ENCODE measurements at places on chromosomes 11 and 22.

DNA sequence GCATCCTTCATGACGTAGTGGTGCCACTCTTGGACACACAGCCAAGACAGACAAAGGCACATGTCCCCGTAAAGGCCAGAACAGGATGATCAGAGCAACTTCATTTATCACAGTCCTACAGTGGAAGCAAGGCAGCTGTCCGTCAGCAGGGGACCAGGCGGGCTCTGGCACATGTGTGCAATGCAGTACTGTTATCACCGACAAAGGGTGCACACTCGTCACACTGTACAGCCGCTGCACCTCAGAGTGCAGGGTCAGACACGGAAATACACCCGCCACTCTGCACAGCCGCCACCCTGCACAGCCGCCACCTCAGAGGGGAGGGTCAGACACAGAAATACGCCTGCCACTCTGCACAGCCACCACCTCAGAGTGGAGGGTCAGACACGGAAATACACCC, 13.4 kb upstream of the IL17REL start:
- DNase-seq = no peak

- no peak for DNase-seq
These were observed 496.0 kb upstream of the LARGE1 start for GRCh38 chr22:34416022-34416860.

GRCh38 chr22:43470941-43471585, 59.2 kb downstream of the MPPED1 start:
- DNase-seq = no peak

DNA sequence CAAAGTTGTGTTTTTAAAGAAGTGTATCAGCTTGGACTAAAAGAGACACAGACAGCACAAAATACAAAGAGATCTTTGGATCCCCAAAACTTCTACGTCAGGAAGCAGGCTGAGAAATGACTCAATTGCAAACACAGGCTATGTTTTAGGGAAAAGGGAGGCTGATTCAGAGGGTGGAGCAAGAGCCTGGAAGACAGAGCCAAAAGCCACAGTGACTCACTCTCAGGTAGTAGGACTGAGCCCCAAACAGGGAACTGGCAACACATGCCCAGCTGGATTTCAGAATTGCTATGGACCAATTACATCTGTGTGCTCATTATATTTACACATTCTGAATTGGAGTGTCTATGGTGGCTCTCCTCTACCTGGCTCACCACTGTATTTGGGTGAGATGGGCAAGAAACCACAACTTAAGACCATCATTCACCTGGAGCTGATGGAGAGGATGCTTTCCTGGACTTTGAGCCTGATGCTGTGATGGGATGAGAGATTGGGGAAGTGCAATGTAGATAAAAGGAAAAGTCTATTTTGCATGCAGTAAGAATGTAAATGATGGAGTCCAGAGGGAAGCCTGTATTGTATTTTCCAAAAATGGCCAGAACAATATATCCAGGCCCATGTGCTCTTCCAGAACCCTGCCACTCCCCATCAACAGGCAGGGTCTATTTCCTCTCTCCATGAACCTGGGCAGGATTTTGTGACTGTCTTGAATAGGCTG, 20.8 kb upstream of the LINC01488 start:
- no peak for DNase-seq

- DNase-seq = peak; percentile 92
These were observed 320 bp upstream of the PHLDA2 start for GRCh38 chr11:2929531-2929949.

DNA sequence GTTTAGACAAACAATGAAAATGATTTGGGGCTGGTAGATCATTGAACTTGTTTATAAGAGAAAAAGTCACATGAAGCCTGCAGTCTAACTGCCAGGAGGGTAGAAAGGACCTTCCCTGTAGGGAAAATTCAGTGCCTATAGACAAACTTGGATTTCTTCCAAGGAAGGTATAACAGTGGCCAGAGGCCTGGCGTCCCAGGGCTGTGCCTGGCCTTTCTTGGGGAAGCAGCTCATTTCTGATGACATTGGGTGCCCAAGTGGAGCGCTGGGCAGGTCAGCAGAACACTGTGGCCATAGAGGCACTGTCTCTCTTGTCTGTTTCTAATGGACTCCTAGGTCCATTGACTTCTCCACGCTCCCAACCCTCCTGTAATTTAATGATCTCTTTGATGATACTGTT, 6.6 kb upstream of the FXYD6 start:
- peak; percentile 66 for DNase-seq

- DNase-seq = no peak
These were observed 2.6 kb downstream of the MRGPRF start for GRCh38 chr11:69010361-69010891.

DNA sequence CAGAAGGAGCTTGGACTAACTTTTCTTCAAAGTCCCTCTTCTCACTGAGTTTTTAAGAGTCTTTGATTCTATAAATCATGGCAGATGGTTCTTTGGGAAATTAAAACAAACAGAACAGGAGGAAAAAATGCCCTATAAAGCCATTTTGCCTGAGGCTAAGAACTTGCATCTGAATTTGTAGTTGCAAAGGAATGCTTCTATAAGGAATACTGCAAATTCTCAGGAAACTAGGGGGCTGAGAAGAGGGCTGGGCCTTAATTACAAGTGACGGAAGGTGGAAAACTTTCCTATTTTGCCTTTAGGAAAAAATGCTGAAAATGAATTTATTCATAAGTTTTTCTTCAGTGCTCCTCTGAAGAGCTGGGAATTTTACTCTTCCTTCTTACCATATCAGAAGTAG, 90.0 kb upstream of the NARS2 start:
- DNase-seq = no peak

DNA sequence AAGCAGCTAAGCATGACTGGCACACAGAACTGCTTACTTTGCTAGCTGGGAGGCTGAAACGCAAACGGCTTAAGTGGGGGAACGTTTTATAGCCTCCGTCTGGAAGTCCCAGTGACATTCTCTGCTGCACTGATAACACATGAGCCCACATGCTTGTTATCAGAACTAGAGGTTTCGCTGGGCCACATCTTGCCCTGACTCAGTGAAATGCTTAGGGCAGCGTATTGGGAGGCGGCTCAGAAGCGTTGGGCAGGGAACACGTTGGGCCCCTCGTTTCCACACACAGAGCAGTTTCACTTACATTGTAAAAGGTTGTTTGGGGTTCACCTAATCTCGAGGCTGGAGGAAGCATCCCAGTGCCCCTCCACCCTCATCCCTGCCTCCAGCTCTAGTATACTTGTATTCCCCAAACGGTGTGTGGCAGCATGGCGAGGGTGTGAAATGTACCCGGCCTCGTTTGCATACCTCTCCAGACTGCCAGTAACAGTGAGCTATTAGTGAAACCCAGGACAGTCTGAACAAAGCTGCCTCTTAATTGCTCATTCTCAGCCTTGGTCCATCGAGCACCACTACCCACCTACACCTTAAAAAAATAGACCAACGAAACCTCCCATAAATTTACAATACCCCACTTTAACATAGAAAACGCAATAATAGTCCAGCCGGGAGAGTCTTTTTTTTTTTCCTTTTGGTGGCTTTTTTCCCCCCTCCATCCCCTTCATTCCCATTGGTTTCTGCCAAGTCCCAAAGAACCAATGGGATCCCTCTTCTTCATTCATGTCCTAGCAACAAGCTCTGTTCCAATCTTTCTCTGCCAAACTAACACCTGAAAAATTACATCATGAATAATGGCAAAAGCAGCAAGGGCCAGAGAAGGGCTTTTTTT, 218.8 kb upstream of the SORL1-AS1 start:
- DNase-seq = no peak

- no peak for DNase-seq
These were observed 68.1 kb downstream of the PPP6R3 start for GRCh38 chr11:68528630-68529029.
